ENCODE measurements at places on chromosomes 7 and 10.

DNA sequence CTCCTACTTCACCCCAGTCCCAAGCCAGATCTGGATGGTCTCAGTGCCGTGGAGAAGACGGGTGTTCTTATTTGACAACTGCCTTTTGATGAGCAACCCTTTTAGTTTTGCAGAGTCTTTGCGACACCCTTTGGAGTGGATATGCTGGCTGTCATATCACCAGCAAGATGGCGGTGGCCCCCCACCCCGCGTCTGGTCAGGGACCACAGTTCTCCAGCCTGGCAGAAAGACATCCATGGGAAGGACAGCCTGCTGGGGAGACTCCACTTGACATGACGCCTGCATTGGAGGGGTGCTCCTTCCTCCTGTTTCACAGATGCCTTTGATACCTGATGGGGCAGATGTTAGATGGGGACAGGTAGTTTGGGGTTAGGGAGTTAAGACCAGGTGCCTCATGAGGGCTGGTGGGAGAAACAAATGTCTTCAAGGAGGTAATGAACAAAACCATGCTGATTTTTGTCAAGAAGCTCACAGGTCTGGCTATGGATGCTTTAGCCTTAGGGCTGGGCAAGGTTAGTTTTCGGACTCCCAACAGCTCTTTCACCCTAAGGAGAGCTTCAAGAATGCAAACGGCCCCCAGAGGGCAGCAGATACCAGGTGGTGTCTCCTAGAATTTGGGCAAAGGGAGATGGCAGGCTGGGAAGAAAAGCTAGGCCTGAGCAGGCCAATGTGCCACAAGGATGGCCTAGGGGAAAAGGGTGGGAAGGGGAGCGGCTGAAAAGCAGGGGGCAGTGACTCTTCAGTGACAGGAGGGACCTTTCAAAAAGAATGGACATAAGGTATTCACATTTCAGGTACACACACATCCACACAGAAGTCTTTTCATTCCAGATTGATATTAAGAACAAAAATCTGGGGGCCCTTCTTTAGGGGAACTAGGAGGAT is 95.2 kb downstream of the CLEC2L start:
- DNase-seq: no peak

GRCh38 chr7:31190906-31191305 is 138.8 kb downstream of the ADCYAP1R1 start:
- DNase-seq: no peak

DNA sequence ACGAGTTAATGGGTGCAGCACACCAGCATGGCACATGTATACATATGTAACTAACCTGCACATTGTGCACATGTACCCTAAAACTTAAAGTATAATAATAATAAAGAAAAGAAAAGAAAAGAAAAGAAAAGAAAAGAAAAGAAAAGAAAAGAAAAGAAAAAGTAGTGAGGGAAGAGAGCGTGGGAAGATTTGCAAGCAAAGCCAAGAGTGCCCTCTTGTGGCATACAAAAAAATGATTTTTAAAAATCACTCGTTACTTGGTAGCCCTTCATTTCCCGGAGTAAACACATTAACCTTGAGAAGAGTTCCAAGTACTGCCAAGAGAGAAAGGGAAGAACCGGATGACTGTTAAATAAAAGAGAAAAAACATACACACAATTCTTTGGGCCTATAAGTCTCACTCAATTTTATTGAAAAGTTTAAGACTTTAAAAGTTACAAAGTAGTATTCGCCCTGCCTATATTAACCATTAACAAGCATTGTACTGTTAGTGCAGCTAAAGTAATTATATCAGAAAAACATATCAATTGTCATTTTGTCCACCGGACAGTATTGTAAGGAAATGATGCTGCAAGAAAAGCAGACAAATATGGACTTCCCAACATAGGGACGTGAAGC is 6.2 kb upstream of the CH25H start:
- no peak for DNase-seq

DNA sequence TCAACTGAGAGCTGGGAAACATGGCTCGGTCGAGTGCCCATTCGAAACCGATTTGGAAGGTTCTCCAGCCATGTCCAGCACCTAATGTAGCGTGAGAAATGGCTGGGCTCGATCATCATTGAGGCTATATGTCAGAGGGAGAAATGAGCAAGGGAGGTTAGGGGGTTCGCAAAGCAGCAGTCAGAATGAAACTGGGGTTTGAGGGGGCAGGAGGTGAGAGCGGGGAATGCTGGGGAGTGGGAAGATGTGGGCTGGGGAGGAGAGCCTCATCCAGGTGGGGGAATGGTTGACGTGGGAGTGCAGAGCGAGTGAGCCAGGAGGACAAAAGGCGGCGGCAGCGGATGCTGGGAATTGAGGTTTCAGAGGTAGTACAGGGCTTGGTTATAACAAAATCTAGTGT is 34.8 kb upstream of the GALNTL5 start:
- DNase-seq: no peak

DNA sequence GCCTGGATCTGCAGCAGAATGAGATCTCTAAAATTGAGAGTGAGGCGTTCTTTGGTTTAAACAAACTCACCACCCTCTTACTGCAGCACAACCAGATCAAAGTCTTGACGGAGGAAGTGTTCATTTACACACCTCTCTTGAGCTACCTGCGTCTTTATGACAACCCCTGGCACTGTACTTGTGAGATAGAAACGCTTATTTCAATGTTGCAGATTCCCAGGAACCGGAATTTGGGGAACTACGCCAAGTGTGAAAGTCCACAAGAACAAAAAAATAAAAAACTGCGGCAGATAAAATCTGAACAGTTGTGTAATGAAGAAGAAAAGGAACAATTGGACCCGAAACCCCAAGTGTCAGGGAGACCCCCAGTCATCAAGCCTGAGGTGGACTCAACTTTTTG is 21.4 kb downstream of the LRRC17 start:
- DNase-seq: no peak

DNA sequence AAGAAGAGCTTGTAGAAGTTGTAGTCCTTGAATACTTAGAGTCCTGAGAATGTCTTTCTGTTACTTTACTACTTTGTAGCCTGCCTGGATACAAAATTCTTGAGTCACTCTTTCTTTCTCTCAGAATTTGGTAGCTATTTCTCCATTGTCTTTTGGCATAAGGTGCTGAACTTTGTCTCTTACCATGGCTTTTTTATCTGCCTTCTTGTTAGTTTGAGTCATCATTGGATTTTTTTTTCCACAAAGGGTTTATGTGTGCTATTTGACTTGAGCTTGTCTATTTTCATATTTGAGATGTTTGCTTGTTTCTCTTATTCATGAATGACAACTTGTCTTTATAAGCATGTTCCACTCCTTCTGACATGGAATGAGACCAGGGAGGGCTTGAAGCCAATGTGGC is 74.5 kb upstream of the EXOC6 start:
- no peak for DNase-seq

DNA sequence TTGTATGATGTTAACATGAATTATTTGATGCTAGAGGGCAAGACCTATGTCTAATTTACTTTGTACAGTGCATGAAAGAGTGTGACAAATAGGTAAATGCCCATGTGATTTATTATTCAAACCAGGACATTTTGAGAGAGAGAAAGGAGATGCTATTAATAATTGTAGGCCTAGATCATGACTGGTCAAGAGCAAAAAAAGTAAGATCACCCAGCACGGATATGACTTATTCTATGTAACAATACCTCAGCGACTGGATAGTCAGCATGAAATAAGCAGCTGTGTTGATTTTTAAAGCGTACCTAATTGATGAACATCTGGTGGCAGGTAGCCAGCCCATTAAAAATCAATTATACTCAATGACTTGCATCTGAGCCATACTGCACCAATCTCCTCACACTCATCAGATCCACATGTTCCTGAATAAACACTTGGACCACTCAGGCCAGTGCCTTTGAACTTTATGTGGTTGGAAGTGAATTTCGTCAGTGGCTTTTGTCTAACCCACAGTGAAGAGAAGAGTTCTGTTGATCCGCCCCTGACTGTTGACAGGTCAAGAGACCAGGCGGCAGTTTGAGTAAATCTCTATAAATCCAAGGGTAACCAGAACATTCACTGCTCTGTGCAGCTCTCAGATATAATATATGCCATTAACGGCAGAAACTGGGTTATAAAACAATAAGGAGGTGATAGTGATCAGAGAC is 435.3 kb downstream of the MDFIC start:
- no peak for DNase-seq

GRCh38 chr7:157005456-157006204 is 4.8 kb downstream of the MNX1 start:
- DNase-seq: no peak

DNA sequence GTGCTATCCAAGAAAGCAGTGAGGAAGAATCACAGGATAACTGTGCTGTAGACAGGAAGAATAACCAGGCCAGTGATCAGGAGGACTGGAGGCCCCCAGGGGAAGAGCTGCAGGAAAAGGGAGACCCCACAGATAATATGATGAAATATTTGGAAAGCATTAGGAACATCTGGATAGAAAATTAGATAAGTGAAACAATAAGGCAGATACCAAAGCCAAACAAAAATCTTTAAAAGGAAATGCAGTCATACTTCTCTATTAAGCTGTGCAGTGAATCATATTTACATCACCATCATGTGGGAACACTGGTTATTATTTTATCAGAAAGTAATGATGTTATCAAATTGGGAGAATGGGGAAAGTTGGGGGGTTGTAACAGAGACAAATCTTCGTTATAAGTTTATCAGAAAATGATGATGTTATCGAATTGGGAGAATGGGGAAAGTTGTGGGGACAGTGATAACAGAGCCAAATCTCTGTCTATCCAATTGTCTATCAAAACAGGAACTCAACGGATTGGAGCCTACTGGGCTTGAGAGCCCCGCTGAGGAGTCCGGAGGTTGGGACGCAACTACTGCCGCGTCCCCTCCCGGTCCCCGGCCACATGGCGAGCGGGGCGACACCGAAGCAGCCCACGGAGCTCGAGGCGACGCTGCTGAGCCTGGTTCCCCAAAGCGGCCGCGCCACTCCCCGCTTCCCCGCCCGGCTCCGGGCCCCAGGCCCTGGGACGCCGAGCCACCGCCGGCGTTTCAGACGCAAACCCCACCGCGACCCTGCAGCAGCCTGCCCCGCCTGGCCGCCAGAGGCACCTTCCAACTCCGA is 14.0 kb upstream of the RALA start:
- DNase-seq: no peak

- DNase-seq: no peak
Observed at GRCh38 chr7:77839919-77840318, 41.3 kb downstream of the PHTF2 start.

- DNase-seq: peak; percentile 67
Observed at GRCh38 chr10:33143160-33143728, 185.2 kb upstream of the ITGB1 start.

GRCh38 chr10:26368463-26368862 is 69.7 kb upstream of the APBB1IP start:
- no peak for DNase-seq

- no peak for DNase-seq
Observed at GRCh38 chr10:50561266-50561665, 62.5 kb downstream of the SGMS1 start.

DNA sequence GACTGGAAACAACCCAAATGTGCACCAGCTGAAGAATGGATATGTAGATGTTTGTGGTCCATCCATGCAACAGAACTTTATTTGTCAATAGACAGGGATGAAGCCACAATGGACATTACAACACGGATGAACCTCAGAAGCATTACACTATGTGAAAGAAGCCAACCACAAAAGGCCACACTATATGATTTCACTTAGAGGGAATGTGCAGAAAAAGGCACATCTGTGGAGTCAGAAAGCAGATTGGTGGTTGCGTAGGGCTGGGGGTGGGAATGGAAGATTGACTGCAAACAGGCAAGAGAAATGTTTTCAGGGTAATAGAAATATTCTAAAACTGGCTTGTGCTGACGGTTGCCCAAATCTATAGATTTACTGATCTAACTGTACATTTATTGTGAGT is 34.3 kb upstream of the WASHC2A start:
- DNase-seq: no peak

GRCh38 chr7:52270301-52270700 is 765.1 kb upstream of the POM121L12 start:
- DNase-seq: no peak

DNA sequence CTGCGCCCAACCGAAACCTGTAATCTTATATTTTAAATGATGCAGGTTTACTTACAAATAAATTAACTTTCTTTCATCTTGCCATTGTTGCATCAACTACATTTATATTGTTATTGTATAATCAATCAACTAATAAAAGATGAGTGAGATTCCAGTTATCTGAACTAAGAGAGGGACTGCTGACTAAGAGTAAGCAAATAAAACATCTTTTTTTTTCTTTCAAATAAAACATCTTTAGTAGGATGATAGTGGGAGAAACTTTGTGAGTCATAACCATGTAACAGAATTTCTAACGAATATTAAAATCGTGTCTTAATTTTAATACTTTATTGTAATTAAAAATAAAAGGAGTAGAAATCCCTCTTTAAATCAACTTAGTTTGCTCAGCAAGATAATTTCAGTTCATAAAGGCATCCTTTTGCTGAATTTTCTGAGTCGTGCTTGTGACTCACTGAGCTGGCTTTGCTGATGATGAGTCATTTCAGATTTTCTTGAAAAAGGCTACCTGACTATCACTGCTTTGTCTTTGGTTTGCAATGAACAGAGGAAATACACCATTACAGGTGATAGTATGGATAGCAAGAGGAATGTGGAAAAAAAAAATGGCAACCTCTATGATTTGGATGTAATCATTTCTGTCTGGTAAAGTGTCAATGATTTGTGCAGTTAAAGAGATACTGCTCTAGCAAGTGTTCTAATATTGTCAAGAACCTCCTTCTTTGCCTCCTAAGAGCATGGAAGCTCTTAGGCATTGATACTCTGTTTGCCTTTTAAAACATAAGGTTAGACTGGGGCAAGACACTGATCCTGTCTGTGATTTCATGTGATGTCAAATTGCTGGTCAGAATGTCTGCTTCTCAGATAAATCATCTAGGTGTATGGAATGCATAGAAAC is 119.5 kb downstream of the GPR158 start:
- no peak for DNase-seq

- no peak for DNase-seq
Observed at GRCh38 chr7:139602143-139602722, 78.7 kb downstream of the CLEC2L start.

GRCh38 chr7:2605608-2606538 is 25.9 kb upstream of the TTYH3 start:
- DNase-seq: no peak

- DNase-seq: no peak
Observed at GRCh38 chr7:54860003-54860775, 101.2 kb upstream of the SEC61G start.

DNA sequence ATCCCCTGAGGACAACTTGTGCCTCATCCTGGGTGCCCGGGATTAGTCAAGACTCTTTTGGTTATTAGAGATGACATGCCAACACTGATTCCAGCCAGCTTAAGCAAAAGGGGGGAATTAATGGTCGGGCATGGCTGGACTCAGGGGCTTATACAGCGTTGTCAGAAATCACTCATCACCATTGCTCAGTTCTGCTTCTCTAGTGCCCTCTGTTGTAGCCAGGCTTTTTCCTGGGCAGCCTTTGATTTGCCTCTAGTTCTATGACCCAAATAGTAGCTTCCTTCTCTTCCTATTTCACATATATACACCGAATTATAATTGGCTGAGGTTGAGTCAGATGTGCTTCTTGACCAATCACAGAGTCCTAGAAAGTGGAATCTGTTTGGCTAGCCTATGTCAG is 192.0 kb upstream of the HABP2 start:
- DNase-seq: no peak

GRCh38 chr7:87480386-87480785 is 4.9 kb upstream of the ABCB4 start:
- DNase-seq: no peak

- no peak for DNase-seq
Observed at GRCh38 chr10:133122171-133122935, 34.6 kb downstream of the ADGRA1 start.

- DNase-seq: no peak
Observed at GRCh38 chr10:19826712-19827111, 10.5 kb downstream of the PLXDC2 start.

All from smooth muscle cell of the brain vasculature (primary cell).